ENCODE measurements at places on chromosomes 2 and 18.

DNA sequence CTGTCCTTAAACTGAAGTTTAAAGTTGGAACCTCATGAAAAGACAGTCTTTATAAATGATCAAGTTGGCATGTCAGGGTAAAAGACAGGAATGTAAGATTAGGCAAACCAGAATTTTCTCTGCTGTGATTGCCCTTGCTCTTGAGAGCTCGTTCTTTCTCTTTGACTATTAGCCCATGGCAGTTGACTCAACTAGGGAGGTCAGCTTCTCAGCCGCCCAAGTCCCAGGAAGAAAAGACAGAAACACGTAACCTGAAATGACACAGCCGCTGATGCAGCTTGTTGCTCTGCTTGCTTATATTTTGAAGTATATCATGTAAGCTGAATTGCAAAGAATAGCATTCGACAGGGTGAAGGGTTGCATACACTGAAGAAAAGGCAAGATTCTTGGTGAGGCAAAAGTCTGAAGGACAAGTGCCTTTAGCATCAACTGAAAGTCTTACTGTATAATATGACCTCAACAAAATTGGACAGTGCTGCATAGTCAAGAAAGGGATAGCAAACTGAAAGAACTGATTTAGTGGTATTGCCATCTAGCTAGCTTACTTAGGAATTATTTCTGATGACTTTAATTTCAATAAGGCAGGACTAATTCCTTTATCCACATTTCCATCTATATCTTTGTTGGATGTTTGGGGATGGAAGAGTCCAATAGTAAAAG is 54.7 kb downstream of the ARHGAP15 start:
- no peak for DNase-seq

GRCh38 chr2:59706729-59707128 is 846.7 kb downstream of the BCL11A start:
- DNase-seq, result no peak

DNA sequence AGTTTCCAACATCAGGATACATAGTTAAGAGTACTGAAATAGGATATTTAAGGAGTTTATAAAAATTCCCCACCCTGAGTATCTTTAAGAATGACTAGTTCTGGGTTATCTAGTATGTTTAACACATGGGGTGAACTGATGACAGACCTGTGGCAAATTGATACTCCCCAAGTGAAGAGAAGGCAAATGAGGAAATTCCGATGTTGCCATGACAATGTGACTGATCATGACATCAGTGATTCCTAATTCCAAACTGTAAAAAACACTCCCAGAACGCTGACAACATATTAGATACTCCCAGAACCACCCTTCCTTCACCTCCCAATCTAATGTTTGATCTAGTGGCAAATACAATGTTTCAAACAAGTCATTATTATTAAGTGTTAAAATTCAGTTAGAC is 77.6 kb downstream of the RBMS1 start:
- DNase-seq, result no peak

DNA sequence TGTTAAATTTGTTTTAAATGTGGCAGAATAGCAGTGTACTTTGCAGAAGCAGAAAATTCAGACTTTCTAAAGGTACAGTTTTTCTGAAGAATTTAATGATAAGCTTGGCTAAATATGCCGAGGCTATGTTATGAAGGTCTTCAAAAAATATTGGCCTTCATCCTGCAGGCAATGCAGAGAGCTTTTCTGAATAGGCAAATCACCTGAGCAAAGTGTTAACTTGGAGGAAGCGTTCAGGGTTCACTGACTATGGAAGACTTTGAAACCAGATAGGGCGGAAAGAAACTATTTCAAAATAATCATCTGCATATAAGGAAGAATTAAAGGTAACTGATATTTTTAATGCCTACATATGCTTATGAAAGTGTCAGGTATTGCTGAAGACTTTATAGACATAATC is 133.7 kb upstream of the SETBP1 start:
- no peak for DNase-seq

- DNase-seq, result no peak
Measured at GRCh38 chr2:175373729-175374128, 192.2 kb upstream of the ATP5MC3 start.

- no peak for DNase-seq
Measured at GRCh38 chr2:157559061-157559460, 69.6 kb downstream of the ACVR1C start.

GRCh38 chr2:792687-793086 is 115.5 kb upstream of the TMEM18 start:
- DNase-seq, result no peak

DNA sequence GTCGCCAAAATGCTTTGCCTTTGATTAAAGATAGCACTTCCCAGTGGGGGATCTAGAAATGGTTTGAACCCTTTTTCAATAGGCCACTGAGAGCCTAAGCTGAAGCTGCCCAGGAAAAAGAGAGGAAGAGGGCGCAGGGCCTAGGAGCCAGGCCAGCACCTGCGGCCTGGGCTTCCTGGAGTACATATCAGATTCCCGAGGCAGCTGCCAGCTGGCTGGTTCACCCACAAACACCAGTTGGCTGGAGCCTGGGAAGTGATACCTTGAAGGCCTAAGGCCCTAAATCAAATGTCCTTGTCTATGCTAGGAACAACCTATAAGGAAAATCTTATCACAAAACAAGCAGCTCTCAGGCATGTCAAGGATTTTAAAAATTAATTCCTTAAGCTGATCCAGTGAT is 37.1 kb downstream of the ANKRD44 start:
- no peak for DNase-seq

DNA sequence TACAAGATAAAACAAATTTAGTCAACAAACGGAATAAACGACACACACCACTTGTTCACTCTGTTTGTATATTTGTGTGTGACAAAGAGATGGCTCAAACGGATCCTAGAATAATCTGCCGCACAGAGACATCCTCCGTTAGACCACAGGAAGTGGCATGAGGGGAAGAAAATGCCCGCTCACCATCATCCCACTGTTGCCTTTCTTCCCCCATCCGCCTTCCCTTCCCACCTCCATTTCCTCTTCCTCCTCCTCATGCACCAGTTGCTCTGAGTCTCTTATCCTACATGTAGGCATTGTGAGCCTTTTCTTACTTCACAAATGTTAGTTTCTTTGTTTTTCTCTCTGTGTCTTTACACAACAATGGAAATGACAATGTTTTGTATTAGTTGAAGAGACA is 228.5 kb upstream of the SMIM21 start:
- no peak for DNase-seq

DNA sequence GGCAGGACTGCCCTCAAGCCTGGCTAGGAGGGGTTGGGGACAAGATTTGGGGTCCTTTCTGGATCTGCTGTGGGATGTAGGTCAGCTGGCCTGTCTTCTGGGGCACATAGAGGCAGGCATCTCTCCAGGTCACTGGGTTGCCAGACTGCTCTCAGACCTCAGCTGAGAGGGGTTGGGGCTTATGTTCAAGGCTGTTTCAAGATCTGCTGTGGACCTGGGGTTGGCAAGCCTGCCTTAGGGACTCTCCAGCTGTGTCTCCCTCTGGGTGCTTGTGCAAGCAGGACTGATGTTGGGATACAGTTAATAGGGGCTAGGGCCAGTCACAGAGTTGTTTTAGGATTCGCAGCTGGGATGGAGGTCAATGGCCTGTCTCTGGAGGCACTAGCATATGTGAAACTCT is 363.0 kb upstream of the ST6GAL2 start:
- DNase-seq, result no peak

- no peak for DNase-seq
Measured at GRCh38 chr2:211455216-211455841, 898.9 kb downstream of the CPS1 start.

GRCh38 chr2:119694470-119694844 is 15.5 kb downstream of the TMEM177 start:
- DNase-seq, result no peak

- no peak for DNase-seq
Measured at GRCh38 chr2:225090746-225091145, 48.5 kb upstream of the DOCK10 start.

DNA sequence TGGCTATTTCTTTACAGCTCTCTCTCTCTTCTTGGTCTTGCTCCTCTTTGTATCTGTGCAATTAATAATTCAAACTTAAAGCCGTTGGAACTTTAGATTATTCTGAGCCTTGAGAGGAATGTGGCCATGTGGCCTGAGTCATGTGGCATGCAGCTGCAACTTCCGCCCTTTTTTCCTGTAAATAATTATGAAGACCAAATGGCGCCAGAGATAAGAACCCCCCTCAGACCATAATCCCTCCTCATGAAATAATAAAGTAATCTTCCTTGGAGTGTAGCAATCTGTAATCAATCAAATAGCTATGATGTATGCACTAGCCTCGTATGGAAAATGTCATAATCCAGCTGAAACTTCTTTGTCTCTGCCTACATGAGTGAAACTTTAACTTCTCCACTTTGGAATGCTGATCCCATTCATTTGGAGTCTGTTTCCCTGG is 13.5 kb upstream of the TWSG1 start:
- DNase-seq, result no peak

DNA sequence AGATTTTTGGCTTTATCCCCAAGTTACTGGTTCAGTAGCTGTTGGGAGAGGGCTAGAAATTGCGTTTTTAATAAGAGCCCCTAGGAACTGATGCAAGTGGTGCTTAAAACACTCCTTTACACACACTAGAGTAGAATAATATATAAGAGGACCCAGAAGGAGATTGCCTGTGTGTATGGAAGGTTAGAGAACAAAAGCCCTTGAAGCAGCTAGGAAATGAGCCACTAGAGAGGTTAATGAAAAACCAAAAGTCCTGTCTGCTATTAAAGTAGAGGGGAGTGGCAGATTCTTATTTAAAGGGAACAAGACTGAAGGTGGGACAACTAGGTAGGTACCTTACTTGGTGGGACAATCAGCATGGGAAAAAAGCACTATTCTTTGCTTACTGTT is 14.4 kb upstream of the SLC39A10 start:
- no peak for DNase-seq

DNA sequence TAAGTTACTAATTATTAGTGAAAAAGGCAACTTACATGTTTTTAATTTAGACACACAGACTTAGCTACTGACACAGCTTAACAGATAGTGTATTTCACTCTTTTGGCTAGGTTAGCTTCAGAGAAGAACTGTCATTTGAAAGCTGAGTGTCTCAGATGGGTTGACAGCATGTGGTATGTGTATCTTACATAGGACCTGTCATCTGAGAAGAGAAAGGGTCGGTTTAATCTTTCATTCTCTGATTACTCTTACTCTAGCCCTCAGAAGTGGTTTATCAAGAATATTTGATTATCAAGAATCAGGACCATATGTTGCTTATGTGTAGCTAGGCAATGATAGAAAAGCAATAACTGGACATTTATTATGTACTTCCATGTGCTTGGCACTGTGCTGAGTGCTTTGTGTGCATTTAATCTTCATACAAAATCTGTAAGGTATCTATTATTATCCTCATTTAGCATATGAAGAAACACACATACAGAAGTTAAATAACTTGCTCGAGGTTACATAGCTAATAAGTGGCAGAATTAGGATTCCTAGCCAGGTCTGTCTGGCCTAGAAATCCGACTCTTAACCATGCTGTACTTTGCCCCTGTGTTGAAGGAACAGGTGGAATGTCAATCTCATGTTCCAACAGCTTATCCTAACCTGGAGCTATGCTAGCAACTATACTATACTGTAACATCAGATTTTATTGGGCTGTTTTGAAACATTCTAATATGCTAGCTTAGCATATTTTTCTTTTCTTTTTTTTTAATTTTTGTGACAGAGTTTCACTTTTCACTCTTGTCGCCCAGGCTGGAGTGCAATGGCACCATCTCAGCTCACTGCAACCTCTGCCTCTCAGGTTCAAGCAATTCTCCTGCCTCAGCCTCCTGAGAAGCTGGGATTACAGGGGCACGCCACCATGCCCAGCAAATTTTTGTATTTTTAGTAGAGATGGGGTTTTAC is 28.4 kb downstream of the CFLAR start:
- DNase-seq, result no peak

DNA sequence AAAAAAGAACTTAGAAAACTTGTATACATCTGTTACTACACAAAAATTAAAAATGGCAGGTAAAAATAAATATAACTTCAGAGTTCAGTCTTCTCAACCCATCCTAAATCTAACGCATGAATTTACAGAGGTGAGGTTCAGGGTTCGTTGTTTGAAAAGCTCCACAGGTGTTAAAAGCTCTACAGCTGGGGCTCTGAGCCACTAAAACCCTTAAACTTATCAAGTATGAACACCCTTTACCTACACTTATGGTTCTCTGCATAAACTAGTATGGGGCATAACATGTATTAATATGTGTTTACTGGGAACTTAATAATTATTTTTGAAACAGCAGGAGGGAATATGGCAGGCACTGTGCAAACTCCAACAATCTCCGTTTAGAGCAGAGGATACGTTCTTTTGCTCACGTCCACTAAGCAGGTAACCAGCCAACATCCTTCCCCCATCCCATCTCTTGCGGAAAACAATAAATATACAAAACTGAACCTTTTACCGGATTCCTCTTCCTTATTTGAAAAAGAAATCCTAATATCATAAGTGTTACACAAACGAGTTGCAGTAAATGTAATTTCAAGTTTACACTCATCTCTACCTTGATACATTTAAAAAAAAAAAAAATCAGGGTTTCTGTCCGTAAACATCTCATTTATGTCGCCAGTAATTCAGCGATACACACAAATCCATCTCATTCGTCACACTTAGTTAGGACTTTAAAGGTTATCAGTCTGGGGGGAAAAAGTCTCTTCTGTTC is 1.3 kb downstream of the PIAS2 start:
- no peak for DNase-seq

DNA sequence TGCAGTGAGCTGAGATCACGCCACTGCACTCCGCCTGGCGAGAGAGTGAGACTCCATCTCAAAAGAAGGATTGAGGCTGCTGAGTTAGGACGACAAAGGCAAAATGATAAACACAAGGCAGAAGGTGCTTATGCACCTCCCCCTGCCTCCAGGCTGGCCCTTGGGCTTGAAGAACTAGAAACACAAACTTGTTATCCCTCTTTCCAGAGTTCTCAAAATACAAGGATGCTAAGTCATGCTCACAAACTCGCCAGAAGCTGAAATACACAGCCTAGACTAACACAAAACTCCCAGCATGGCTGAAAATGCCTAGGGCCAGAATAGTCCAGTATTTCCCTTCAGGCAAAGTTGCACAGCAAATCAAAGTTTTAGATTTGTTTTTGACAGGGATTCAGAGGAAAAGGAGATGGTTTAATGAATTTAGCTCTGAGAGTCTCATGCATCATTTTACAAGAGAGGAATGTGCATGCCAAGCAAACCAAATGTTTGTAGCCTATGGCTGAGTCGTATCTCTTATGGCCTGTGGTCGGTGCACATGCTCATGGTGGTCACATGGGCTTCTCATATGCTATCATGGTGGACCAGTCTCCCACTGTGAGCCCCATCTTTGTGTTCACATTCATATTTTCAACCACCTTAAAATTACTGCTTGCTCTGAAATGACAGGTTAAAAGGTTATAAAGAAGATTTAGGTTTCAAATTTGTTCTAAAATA is 16.2 kb upstream of the MREG start:
- DNase-seq, result no peak

GRCh38 chr2:14352067-14352466 is 280.4 kb upstream of the LRATD1 start:
- no peak for DNase-seq

GRCh38 chr2:159186462-159186861 is 100.0 kb downstream of the WDSUB1 start:
- DNase-seq, result no peak

GRCh38 chr2:216206041-216206703 is 97.0 kb downstream of the XRCC5 start:
- DNase-seq, result no peak

Data from stimulated activated naive CD4-positive, alpha-beta T cell (primary cell).